Activated CD4-positive, alpha-beta T cell treated with anti-CD3 and anti-CD28 coated beads, Interleukin-2, amount 10 ng/mL, durations not matched to agents 7 days and 5 days (primary cell): ENCODE measurements at places on chromosomes 1 and 21.

- DNase-seq, result no peak
Observed at GRCh38 chr1:11537854-11538591, 59.1 kb downstream of the DISP3 start.

GRCh38 chr1:94468708-94469107 is 50.5 kb downstream of the ABCD3 start:
- DNase-seq, result no peak

GRCh38 chr1:23548704-23549143 is 10.6 kb downstream of the ID3 start:
- DNase-seq, result no peak

- DNase-seq, result no peak
Observed at GRCh38 chr1:23132033-23132432, 36.6 kb downstream of the LUZP1 start.

- DNase-seq, result no peak
Observed at GRCh38 chr1:112304126-112304525, 91.9 kb upstream of the CTTNBP2NL start.

DNA sequence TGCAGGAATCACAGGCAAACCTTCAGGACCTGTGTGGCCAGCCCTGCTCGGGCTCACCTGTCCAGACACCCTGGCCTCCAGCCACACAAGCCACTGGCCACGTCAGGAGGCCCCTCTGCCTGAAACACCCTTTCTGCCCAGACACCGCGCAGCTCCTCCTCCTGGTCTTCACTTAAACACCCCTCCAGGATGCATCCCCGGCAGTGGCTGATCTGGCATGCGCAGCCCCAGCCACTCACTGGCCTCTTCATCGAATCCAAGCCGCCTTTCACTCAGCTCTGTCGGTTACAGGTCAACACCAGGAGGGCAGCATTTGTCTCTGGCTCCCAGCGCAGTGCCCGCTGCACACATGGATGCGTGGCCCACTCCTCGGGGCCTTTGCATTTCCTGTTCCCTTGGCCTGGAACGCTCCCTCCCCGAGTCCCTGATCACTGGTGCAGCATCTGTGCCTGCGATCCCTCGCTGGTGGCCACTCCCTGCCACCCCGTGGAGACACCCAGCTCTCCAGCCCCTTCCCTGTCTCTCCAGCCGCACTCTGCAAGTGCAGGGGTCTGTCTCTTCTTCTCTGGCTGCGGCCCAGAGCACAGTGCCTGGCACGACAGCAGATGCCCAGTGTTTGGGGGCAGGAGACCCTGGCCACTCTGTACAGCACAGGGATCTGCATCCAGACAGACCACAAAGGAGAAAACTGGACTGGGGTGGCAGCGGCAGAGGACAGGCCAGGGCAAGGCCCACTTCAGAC is 9.4 kb downstream of the TPRG1L start:
- no peak for DNase-seq

GRCh38 chr1:91059157-91059556 is 37.3 kb upstream of the ZNF644 start:
- DNase-seq, result no peak

- peak; percentile 25 for DNase-seq
Observed at GRCh38 chr1:221689138-221689537, 52.8 kb downstream of the DUSP10 start.

DNA sequence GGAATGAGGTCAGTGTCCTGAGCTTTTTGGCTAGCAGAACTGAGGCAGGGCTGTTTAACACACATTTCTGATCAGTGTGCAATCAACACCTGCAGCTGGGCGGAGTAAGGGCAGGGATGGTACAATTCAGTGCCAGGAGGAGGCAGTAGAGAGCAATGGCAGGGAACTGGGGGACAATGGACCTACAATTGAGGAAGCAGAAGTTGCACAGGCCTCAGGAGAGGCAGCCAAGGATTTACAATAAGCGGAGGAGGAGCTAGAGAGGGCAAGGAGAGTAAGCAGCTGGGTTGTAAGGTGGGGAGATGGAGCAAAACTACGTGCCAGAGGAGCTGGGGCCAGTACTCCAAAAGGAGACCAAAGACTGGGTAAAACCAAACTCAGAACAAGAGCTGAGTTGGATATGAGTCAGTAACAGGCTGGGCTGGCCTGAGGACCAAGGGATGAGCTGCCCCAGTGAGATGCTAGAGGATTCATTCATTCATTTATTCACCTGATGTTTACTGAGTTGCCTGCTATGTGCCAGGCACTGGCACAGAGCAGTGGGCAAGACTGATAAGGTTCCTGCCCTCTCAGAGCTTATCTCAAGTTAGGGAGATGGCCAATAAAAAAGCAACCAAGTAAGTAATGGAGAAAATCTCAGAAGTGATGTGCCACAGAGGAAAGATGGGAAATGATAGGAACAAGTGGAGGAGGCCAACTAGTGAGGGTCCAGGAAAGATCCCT is 10.4 kb upstream of the GALE start:
- DNase-seq, result peak; percentile 66

GRCh38 chr1:84768634-84769033 is 78.4 kb upstream of the SSX2IP start:
- no peak for DNase-seq

GRCh38 chr1:197768014-197768805 is 7.1 kb downstream of the DENND1B start:
- no peak for DNase-seq

DNA sequence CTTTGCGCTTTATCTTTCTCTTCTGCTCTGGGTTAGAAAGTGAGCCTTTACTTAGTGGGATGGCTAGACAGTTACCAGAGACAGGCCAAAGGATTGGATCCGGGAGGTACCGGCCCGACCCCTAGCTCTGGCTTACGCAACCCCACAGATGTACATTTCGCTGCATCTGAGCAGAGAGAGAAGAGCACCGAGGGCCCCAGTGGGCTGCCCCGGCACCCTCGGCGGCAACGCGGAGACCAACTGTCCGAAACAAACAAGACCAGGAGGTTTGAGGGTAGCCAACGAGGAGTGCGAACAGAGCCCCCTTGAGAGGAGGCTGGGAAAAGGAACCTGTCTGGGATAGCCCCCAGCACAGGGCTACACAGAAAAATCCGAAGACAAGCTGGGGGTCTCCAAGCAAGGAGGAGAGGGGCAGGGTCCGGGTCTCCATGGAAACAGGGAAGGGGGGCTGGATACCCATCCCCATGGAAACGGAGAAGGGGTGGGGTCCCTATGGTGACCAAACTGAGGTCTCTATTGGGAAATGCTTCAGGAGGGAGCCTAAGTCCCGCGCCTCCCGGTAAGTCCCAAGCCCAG is 373 bp downstream of the MTF1 start:
- no peak for DNase-seq

GRCh38 chr1:186682736-186683135 is 2.5 kb upstream of the PTGS2 start:
- no peak for DNase-seq

DNA sequence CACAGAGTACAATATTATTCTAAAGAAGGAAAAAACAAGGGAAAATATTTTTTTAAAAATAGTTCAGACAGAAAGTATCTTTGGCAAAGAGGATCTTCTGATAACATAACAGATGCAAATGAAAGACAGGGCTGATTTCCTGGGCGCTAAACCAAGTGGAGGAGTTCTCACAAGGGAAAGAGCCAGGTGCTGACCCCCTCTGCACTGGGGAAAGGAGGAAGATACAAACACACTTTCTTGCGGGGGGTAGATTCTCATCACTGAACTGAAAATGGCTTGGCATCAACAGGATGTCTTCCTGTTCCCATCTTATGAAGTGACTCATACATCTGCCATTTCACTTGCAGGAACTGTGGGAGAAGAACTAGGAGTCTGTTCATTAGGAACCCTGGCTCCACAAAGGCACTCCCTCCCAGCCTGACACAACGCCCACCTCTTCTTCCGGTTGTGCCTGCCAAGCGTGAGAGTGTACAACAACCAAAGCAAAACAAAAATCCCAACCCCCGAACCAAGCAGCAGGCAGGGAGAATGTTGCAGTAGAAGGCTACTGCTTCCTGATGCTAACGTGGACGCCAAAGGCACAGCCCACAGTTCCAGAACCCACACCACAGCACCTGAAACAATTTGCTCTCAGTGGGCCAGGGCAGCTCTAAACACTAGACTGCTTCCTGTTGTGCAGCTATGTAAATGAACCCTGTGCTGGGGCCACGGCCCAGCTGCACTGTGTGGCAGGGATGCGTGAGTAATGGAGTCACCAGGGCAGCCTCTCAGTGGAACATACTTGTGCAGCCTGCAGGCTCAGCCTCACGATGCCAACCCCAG is 51.0 kb downstream of the GADD45A start:
- peak; percentile 54 for DNase-seq

- no peak for DNase-seq
Observed at GRCh38 chr1:37233606-37234005, 199.3 kb upstream of the GRIK3 start.

DNA sequence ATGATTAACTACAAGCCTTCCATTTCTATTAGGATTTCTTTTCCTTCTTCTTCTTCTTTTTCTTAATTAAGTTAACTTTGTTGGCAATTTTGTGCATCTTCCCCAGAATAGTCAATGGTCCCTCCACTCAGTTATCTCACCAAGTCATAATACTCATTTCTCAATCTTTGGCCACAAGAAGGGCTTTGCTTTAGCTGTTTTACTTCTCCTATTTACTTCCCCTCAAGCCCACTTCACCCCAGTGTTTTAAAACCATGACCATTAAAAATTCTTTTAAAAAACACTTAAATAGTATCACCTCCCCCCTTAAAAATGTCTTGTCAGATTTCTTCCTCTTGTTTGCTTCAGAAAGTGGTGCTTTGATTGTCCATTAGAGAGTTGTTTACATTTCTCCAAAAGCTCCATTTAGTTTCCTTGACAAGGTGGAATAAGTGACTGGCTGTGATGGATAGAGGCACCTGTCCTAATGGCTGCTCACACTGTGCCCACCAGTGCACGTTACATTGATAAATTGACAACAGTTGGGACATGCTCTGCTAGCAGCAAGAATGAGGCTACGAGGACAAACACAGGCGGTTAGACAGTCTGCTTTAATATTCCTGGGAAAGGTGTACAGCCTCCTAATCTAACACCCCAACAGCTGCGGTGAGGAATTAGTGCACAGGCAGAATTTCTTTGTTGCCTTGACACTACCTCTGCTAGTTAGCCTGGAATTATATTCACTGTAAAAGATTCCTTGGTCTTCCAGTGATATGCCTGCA is 354.7 kb downstream of the LMO4 start:
- DNase-seq, result no peak

DNA sequence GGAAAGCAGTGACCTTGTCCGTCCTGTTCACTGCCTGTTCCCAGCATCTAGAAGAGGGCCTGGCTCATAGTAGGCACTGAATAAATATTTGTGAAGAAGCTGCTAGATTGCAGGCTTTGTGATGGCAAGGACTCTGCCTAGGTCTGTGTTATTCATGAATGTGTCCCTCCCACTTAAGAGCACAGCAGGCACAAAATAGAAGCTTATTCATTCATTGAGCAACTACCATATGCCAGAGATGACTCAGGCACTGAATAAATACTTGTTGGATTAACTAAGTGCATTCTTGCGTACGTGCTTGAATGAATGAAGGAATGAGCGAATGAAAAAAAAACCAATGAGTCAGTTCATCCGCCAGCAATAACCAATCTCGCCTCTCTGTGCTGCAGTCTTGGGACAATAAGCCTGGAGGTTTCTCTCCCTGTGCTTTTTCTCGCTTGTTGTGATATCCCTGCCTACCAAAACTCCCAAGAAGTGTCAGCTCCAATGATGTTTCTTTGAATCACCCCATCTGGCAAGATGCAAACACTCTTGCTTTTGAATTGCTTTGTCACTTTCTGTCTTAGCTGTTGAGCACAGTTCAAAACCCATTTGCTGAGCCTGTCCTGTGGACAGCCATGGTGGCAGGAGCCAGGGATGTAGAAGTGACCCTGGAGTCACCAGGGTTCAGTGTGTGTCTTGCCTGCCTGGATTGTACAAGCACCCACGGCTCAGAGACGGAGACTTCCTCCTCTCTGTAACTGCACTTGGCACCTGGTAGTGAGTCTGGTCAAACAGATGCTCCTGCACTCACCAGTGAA is 143.9 kb downstream of the KAZN start:
- no peak for DNase-seq

DNA sequence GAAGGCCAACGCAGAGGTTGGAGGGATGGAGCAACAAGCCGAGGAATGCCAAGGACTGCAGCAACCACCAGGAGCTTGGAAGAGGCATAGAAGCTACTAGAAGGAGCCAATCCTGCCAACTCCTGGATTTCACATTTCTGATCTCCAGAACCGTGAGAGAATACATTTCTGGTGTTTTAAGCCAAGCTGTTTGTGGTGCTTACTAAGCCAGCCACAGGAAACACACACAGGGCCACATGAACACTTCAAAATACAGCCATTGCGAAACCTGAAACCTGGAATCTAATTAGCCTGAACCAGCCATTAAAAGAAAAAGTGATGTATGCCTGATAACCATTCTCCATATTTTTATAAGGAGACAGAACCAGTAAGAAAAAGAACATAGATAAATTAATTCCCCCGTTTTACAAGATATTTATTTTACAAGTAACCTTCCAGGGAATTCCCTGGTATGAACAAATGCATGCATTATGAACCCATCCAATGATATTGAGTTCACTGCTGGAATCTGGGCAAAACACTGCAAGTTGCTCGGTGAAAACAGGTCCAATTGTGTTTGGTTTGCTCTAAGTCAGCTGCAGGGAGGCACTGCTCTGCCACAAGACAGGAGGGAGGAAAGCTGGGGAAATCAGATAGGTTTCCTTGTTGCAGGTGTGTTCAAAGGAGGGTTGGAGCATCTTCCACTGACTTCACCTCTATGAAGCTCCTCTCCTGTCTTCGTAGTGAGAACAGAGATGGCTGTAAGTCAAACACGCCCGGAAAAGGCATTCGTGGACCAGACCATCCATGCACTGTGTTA is 70.2 kb downstream of the ETS2 start:
- DNase-seq, result no peak

- DNase-seq, result no peak
Observed at GRCh38 chr1:244076740-244077139, 25.7 kb downstream of the ZBTB18 start.
